ENCODE measurements at places on chromosomes 5 and 9.

GRCh38 chr5:83011985-83012384 lies 65.2 kb downstream of the TMEM167A start:
- DNase-seq: no peak

- DNase-seq: no peak
These were observed 27.4 kb upstream of the FAM120AOS start for GRCh38 chr9:93480728-93481324.

DNA sequence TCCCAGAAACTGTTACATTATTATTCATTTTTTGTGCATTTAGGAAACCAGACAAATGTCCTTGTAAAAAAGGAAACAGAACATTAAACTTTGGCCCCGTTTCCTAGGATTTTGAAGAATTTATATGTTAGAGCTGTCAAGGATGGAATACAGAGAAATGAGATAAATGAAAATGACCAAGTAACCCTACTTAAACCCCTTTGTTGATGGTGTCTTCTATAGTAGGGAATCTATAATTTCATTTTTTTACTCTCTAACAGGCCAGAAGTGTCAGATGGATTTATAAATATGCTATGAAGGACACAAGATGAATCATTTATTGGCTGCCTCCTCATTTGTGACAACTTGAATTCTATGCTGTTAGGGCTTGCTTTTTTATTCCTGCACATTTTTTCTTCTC lies 1047.1 kb downstream of the PTPRD start:
- DNase-seq: no peak

- no peak for DNase-seq
These were observed 16.0 kb upstream of the ZCCHC7 start for GRCh38 chr9:37104183-37104889.

DNA sequence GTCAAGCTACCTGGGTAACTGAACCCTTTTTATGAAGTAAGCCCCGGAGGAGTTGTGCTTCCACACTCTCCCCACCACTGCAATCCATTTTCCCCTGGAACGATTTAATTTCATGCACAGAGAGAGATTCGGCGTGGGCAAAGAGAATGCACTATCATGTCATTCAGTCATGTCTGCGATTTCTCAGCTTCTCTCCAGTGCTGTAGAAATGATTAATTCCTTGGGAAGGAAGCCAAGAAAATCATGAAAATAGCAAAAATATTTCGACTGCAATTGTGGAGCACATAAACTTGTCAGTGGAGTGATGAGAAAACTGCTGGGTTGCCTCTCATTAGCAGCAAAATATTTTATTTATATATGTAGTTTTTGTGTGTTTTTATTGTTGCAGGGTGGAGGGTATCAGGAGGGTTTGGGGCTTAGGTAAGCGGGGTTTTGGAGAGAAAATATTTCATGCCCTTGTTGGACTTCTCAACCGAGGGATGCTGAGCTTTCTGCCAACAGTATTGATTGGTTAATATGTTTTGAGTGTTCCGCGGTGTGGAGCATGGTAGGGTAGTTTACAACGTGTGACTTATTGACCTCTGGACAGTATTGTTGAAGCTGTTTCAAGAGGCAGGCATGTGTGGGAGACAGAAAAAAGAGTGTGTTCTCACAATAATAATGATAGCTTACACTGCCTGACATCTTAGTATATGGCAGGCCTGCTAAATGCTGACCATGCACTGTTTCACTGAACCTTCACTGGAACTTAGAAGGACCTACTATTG lies 69.3 kb downstream of the SGCD start:
- no peak for DNase-seq

DNA sequence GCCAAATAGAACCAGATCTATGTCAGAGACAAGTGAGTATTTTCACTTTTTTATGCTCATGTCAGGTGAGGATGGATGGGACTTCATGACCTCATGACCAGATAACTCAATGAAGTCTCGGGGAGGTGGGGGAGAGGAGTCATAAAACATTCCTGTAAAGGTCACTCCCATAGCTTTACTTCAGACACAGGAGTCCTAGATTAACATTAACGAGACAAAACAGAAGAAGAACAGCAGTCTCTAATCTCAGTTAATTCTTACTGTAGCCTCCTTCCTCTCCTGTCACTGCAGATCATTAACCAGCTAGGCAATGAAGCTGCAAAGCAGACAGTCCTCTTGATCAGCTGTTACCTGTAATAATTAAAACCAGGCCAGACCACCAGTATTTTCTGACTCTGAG lies 11.2 kb downstream of the CRHBP start:
- no peak for DNase-seq

GRCh38 chr5:66002415-66002814 lies 76.0 kb downstream of the ERBIN start:
- DNase-seq: no peak

DNA sequence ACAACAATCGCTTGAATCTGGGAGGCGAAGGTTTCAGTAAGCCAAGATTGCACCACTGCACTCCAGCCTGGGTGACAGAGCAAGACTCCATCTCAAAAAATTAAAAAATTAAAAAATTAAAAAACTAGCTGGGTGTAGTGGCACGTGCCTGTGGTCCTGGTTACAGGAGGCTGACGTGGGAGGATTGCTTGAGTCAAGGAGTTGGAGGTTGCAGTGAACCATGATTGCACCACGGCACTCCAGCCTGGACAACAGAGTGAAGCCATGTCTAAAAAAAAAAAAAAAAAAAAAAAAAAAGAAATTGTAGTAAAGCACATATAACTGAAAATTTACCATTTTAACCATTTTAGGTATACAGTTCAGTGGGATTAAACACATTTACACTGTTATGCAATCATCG lies 13.1 kb upstream of the CCIN start:
- DNase-seq: no peak

DNA sequence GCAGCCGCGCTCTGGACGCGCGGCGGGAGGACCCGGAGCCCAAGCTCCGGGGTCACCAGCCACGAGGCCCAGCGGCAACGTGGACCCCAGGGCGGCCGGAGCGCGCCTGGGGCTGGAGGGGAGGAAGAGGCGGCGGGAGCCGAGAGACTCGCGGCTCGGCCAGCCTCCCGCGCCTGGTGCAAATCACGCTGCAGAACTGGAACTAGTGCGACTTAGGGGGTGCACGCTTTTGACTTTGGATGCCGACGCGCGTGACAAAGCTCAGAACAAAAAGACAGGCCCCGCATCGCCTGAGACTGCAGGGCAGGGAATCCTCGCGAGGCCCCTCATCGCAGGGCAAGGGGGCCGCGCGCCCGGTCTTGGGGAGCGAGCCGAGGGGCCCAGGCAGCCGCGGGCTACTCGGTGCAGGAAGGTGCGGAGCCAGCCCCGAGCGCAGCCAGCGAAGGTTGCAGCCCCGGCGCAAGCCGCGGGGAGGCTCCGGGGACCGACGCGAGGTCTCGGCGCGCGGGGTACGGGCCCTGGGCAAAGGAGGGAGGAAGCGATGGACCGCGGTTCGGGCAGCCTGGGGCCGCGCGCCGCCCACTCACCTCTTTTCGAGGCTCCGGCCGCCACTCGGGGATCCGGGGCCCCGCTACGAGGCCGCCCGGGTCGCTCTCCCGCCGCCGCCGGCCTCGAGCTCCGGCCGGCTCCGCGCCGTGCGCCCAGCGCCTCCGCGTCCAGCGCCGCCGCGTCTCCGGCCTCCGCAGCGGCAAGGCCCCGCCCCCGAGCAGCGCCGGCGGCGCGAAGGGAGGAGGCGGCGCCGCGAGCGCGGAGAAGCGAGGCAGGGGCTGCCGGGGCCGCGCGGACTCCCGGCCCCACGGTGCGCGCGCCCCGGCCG lies at the start of gene GOLM1:
Gene GOLM1 (minus strand): TSS at position 735 of the 877 bp plus-strand sequence. CDS start 20,238 bp downstream, outside the sequence.
- no peak for DNase-seq

DNA sequence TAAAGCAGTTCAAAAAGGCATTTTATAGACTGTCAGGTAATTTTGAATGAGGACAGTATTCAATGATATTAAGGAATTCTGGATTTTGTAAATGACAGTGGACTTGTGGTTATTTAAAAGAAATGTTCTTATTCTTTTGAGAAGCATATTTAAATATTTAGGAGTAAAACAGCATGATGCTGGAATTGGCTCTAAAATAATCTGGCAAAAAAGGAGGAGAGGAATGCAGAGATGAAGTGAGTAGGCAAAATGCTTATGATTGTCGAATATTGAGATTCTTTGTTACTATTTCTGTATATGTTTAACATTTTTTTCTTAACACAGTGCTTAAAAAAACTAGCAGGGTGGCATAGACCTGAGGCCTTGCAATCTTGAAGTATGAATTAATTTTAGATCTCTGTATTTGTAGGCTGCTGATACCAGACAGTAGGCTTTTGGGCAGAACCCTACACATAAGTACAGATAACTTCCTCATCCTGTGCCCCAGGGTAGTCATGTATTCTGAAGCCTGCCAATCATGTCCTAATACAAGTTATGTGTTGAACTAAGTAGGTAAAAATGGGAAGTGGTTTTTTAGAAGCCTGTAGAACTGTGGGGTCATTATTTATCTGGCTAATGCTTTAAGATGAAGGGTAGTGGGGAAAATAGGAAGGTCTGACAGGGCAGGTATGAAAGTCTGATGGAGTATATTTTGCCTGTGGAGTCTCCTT lies 9.4 kb downstream of the CD180 start:
- DNase-seq: no peak

DNA sequence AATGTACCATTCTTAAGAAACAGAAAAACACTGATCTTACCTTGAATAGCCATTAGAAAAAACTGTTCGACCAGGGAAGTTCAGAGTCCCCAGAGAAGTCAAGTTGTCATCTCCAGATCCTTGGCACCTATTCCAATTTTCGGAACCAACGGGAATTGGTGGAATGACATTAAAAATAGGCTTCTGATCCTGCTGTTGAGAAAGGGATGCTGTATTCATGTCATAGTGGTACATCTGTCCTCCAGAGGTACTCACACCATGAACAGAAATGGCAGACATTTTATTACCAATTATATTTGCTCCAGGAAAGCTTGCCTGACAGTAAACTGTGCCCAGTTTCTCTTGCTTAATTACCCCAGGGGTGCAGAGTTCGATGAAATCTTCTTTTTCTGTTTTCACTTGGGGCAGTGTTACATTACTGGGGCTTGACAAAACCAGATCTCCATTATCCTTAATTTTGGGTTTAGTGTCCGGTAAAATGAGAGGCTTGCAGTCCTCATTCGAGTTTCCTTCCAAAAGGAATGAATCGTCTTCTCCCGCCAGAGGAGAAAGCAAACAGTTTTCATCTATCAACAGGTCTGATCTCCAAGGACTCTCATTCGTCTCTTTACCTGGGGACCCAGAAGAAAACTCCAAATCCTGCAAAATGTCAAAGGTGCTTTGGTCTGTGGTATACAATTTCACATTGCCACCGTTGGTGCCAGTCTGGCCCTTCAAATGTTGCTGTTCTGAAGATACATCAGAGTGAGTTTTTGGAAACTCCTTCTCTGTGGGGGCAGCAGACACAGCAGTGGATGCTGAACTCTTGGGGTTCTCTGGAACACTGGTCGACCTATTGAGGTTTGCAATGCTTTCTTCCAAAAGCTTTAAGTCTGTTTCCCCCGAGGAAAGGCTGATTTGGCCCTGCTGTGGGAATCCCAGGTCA lies 3.6 kb downstream of the NR3C1 start:
- DNase-seq: no peak

- no peak for DNase-seq
These were observed 644 bp downstream of the IER5L start for GRCh38 chr9:129177443-129177790.

GRCh38 chr9:132627106-132627505 lies 42.7 kb downstream of the DDX31 start:
- DNase-seq: no peak

- no peak for DNase-seq
These were observed 205.3 kb downstream of the SLCO4C1 start for GRCh38 chr5:102090770-102091169.

DNA sequence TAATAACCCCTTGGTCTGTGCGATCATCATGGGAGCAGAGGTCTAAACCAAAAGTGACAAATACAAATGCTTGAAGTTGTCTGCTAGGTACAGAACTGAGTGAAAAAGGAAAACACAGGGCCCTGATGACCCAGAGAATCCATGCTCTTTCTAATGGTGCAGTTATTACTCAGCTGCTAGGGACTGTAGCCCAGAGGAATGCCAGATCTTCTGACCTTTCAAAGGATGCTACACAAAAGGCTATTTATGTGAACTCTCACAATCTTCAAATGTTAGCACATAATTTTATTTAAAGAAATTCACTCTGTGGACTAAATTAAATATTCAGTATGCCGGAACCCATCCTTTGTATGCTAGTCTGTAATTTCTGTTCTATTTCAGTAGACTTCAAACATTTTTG lies 79.9 kb downstream of the PRR16 start:
- DNase-seq: no peak

- DNase-seq: no peak
These were observed 1348.7 kb upstream of the C9orf72 start for GRCh38 chr9:28921857-28922500.

Data from GOT3 (cell line).